ENCODE measurements at places on chromosomes 16 and 17.

GRCh38 chr17:55335625-55336024 lies 70.9 kb downstream of the HLF start:
- DNase-seq = no peak

DNA sequence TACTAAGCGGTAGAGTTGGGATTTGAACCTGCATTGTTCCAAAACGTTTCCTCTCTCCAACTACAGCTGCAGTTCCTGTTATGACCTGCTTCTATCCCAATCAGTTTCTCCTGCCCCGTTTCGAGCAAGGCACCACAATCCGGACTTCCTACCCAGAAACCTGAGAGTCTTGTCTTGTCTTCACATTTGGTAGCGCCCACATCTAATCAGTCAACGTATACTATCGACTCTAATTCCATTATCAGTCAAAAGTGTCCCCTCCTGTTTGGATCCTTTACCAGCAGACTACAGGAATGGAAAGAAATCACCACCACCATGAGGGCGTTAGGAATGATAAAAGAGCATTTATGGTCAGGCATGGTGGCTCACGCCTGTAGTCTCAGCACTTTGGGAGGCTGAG lies 124.6 kb downstream of the AXIN2 start:
- DNase-seq = no peak

GRCh38 chr17:81474958-81475357 lies 37.6 kb downstream of the ACTG1 start:
- no peak for DNase-seq

- DNase-seq = no peak
Observed at GRCh38 chr16:29644973-29645693, 17.9 kb upstream of the SPN start.

DNA sequence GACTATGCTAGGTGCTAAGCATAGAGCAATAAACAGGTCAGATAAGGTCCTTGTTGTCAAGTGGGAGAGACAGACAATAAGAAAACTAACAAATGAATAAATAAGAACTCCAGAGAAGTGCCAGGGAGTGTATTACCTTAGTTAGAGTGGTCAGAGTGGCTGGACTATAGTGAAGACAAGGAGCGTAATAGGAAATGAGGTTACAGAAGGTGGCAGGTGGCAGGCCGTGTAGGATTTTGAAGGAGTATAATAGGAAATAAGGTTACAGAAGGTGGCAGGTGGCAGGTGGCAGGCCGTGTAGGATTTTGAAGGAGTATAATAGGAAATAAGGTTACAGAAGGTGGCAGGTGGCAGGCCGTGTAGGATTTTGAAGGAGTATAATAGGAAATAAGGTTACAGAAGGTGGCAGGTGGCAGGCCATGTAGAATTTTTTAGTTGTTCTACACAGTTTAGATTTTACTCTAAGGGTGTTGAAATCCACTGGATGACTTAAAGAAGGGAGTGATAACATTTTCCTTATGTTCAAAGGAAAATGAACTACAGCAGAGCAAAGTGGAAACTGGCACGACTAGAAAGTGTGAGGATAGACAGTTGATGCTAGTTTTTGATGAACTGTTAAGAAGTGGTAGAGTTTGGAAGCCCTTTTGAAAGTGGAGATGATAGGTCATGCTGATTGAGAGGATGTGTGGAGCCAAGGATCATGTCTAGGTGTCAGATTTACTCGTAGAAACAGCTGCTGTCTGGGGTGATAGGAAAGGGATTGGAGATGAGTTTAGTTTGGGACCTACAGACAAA lies 3.6 kb upstream of the KRTAP3-1 start:
- DNase-seq = no peak

DNA sequence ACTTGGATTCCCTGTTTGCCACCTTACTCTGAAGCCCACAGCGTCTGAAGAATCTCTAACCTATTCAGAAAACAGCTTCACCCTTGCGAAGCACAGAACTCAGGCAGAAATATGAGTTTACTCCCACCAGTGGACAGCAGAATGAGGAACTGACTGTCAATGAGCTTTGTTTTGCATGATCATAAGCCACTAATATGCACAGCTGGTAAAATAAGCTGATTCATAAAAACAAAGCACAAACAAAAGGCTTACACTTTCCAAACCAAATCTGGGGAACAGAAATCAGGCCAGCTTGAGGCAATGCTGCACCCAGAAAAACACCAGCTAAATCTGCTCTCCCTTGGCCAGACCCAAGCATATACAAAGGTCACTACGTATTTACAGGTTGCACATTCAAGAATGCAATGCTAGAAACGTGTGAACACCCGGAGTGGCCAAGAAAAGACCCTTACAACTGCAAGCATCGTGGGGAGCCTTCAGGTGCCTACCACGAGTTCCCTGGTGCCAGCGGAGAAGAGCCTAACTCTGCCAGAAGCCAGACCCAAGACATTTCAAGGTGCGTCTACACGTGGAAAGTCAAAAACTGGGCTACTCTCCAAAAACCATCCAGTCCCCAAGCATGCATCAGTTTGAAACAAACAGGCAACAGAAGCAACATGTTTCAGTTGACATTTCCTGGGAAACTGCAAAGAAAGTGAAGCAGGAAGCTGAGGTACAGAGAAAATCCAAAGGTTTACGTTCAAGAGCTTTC lies 207.1 kb downstream of the ZFHX3 start:
- no peak for DNase-seq

DNA sequence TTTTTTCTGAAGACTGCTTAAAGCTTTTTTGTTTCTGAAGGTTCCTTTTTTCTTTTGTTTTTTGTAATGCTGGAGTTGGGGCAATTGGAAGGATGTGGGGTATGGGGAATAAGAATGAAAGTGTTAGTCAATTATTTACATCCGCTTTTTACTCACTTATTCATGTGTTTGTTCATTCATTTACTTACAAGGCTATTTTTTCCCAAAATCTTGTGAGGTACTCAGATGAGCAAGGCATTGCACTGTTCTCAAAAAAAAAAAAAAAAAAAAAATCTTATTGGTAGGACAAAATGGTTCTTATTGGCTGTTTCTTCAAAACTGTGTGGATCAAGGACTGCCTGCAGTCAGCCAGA lies 55.7 kb downstream of the PLD6 start:
- DNase-seq = no peak

- no peak for DNase-seq
Observed at GRCh38 chr16:12090151-12090530, 113.6 kb downstream of the SNX29 start.

DNA sequence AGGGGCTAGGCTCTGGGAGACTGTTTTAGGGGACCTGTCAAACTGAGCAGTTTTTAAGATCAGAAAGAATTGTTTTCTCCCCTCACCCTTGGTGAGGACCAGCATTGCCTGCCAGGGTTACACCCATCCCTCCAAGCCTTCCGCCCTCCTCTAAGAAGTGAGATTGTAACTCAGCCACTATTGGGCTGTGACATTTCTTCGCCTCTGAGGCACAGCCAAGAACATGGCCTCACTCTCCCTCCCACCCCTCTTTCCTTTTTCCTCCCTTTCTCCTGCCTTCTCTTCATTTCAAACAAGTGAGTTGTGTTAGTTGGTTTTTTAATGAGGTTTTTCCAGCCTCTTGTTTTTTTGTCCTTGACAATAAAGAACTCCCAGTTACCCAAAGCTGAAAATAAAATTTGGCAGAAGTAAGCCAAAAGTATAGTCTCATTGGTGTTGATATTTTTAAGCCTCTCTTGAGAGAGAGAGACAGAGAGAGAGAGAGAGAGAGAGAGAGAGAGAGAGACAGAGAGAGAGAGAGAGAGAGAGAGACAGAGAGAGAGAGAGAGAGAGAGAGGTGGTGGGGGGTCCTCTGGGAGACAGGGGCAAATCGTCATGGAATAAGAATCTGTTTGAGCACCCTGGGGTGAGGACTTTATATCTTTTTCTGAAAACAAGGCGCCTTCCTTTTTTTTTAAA lies 77.2 kb upstream of the TBX2 start:
- no peak for DNase-seq

GRCh38 chr16:59213952-59214351 lies 479.8 kb upstream of the GOT2 start:
- no peak for DNase-seq

DNA sequence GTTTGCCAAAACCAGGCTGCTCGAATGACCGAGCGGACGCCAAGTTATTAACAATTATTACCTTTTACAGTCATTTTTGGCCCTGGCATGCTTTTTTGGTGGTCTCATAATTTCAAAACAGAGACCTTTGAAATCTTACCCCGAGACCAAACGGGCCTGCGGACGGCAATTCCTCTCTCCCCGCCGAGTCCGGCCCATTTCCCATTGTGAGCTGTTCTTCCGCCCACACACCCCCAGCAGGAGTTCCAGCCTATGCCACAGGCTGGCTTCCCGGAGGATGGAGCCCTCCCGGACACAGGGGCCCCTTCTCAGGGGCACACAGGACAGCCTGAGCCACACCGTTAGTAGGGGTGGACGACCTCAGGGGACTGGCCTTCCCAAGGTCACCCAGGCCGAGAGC lies 130.7 kb downstream of the C16orf95 start:
- DNase-seq = no peak

DNA sequence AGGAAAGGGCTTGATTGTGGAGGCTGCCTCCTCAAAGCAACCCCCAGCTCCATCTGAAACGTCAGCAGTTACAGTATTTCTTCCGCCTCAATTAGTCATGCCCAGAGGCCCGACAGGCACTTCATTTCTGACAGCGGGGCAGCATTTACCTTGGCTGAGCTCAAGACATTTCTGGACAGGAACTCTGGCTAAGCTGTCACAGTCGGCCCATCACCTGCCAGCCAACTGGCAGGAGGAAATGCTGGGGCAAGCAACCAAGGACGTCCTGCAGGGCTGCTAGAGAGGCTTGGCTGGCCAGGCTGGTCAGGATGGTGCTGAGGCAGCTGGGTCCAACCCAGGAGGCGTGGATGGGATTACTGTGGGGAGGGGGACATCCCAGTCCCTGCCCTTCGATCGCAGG lies 27.8 kb downstream of the PLXDC1 start:
- peak; percentile 35 for DNase-seq

GRCh38 chr17:49439673-49440571 lies 25.2 kb upstream of the PHB1 start:
- DNase-seq = no peak

DNA sequence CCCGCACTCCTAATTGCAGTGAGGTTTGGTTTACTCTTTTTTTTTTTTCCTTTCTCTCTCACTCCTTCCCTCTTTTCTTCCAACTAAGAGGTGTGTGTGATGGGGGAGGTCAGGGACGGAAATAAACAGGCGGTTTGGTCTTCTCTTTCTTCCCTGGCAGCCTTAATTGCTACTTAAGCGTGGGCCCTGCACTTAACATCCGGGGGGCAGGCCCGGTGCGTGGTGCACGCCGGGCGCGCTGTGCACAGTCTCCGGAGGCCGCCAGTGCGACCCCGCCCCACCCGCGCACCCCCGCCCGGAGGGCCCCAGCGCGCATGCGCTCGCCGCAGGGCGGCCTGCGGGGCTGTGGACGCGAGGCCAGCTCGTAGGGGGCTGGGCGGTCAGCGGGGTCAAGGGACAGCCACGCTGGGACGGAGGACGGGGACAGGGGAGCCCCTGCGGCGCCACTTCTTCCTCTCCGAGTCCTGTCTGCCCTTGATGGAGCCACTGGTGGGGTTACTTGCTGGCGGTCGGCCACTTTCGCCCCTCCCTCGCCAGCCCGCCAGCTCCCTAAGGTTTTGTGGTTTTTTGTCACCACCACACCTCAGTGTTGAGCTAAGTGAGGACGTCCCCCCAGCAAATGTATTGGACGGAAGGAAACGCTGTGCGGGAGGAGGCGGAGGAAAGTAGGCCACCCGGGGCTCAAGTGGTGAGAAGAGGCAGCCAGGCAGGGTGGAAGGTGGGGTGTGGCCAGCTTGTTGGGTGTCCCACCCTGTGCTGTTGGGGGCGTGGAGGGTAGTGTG lies 120.9 kb downstream of the MRM1 start:
- no peak for DNase-seq

DNA sequence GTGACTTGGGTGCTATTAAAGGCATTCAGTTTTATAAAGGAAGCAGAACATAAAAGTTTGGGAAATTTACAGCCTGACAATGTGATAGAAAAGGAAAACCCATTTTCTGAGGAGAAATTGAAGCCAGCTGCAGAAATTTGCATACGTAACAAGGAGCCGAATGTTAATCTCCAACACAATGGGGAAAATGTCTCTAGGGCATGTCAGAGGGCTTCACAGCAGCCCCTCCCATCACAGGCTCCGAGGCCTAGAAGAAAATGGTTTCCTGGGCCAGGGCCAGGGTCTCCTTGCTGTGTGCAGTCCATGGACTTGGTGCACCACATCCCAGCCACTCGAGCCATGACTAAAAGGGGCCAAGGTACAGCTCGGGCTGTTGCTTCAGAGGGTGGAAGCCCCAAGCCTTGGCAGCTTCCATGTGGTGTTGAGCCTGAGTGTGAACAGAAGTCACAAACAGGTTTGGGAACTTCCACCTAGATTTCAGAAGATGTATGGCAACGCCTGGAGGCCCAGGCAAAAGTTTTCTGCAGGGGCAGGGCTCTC lies 23.9 kb upstream of the TOM1L1 start:
- no peak for DNase-seq

GRCh38 chr16:88575251-88575650 lies 5.0 kb downstream of the ZC3H18 start:
- DNase-seq = no peak

DNA sequence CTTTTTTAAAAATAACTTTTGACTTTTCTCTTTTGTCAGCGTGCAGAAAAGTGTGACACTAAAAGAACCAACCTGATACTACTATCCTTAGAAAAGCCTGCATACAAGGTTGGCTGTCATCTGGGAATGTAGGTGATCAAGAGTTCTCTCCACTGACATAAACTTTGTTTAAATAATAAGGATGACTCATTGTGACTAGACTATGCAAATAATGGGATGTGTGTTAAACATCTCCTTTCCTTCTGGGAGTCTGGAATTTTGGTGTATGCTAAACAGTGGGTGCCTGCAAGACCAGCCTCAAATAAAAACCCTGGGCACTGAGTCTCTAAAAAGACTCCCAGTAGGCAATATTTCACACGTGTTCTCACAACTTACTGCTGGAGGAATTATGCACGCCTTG lies 373.4 kb downstream of the CNTNAP4 start:
- no peak for DNase-seq

- DNase-seq = no peak
Observed at GRCh38 chr17:35051183-35051578, 12.3 kb downstream of the RFFL start.

DNA sequence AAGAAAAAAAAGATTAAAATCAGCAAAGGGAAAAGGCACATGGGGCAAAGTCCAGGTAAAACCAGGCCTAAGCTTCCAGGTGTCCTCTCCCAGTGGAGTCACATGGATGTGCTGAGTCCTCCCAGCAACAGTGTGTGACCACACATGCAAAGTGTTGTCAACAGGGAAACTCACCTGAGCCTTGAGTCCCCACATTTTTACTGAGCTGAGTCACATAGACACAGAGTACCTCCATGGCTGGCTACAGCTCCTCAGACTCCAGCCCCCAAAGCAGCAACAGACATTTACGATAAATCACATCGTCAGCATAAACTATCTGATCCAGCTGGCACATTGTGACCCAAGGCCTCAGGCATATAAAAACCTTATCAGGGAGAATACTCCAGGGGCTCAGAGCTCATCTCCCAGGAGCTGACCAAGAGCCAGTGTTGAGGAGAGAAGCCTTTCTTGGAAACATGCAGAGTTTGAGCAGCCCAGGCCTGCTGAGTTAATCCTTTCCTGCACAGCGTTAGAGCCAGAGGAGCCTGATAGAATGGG lies 20.5 kb downstream of the ERCC4 start:
- no peak for DNase-seq

GRCh38 chr16:31094088-31094423 lies 541 bp downstream of the VKORC1 start:
- no peak for DNase-seq
